ENCODE measurements at places on chromosomes 2 and 18. TPM values are rescaled to one million over a fixed set of nuclear protein-coding genes. Genes with fewer than 3 reads are reported as not detected.

DNA sequence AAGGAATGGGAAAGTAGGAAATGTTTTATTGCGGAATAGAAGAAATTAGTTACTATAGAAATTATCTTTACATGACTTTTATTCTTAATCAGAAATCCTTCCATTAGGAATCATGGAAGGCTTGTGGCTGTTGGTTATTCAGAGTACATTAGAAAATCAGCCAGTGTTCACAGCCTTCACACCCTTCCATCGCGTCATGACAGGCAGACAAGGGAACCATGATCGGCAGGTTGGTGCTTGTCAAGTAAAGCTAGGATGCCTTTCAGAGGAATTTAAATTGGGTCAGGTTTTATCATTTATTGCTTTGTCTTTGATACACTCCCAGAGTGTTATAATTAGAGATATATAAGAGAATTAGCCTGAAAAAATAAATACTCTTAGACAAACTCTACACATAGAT lies 400.6 kb downstream of the THSD7B start:
- H3K36me3 ChIP-seq, result no peaks in the 10 kb centered on the region
- H3K27ac ChIP-seq, result no peak overlapping the region
- H3K4me3 ChIP-seq, result no peak overlapping the region
- no peak for DNase-seq
- H3K4me1 ChIP-seq, result no peaks in the 10 kb centered on the region

DNA sequence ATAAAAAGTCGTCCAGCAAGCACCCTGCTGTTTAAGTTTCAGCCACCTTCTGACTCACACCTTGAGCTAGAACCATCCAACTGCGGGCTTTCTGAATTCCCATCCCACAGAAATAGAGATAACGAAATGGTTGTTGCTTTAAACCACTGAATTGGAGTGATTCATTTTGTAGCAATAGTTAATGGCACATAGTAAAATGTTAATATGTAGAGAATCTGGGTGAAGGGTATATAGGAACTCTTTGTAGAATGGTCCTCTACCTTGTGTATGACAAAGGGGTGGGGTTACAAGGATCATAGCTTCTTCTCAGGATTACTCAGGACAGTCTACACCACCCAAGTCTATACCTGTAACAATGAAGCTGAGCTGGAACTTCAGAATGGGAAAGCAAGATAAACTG lies 2.4 kb upstream of the MAPRE3 start:
- H3K27ac ChIP-seq, result no peak overlapping the region
- H3K27me3 ChIP-seq, result no peaks in the 10 kb centered on the region
- no peaks in the 10 kb centered on the region for H3K36me3 ChIP-seq
- H3K4me1 ChIP-seq, result no peaks in the 10 kb centered on the region
- no peak overlapping the region for H3K4me3 ChIP-seq

- H3K4me1 ChIP-seq, result no peaks in the 10 kb centered on the region
- DNase-seq, result no peak
- H3K36me3 ChIP-seq, result no peaks in the 10 kb centered on the region
- no peak overlapping the region for H3K4me3 ChIP-seq
These were observed 126.4 kb downstream of the HRH4 start for GRCh38 chr18:24586662-24587360.

DNA sequence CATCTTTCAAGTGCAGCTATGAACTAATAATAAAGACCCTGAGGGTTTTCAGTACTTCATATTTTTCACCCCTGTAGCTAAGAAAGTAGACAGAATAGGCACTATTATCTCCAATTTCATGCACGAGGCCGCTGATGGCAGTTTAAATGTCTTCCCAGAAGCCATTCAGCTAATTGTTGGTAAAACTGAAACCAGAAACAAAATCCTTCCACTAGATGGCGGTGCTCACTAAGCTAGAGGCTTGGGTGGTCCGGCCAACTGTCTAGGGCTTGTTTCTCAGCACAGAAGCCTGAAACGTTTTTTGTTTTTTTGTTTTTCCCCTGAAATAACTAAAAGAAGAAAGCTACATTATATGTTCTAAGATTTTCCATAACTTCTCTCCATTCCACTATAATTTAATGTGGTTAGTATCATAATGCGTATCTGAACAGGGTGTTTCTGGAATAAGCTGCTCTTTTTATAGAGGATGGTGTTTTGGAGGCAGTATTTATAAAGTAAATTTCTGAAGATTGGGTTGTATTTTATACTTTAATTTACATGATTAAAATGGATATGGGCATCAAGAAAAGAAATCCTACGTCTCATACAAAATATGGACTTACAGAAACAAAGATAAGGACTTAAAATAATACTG lies 159.4 kb downstream of the PIK3C3 start:
- no peak overlapping the region for H3K27ac ChIP-seq
- H3K27me3 ChIP-seq, result no peaks in the 10 kb centered on the region
- no peaks in the 10 kb centered on the region for H3K36me3 ChIP-seq
- no peak overlapping the region for H3K4me3 ChIP-seq
- no peaks in the 10 kb centered on the region for H3K4me1 ChIP-seq

- H3K4me3 ChIP-seq, result no peak overlapping the region
- H3K4me1 ChIP-seq, result no peaks in the 10 kb centered on the region
- H3K36me3 ChIP-seq, result no peaks in the 10 kb centered on the region
- H3K27me3 ChIP-seq, result no peaks in the 10 kb centered on the region
- DNase-seq, result no peak
- H3K27ac ChIP-seq, result no peak overlapping the region
These were observed 82.6 kb downstream of the PKP4 start for GRCh38 chr2:158539176-158540005.

DNA sequence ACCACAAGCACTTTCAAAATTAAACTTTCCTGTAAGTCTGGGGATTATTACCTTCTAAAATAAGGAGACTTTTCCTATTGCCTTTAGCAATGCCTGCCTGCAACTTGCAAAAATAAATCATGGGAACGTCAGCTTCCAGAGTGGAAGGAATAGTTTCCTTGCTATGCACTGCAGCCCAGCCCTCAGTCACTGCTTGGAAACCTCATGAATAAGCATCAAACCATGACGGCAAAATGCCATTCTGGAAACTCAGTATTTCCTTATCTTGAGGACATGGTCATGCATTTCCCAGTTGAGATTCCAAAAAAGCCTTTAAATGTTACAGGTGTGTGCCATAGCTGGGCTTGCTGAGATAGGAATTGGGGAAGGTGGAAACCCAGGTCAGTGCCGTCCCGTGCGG lies 84.2 kb upstream of the OTOS start:
- H3K27me3 ChIP-seq, result no peaks in the 10 kb centered on the region
- no peaks in the 10 kb centered on the region for H3K36me3 ChIP-seq
- H3K4me1 ChIP-seq, result no peaks in the 10 kb centered on the region
- H3K27ac ChIP-seq, result no peak overlapping the region

GRCh38 chr2:241001413-241002274 lies 3.2 kb downstream of the SNED1 start:
- no peak for DNase-seq
- no peak overlapping the region for H3K4me3 ChIP-seq
- H3K27ac ChIP-seq, result no peak overlapping the region

- DNase-seq, result no peak
- no peaks in the 10 kb centered on the region for H3K36me3 ChIP-seq
- H3K4me3 ChIP-seq, result peak overlapping the region; percentile 97
- H3K27ac ChIP-seq, result peak overlapping the region; percentile 8
These were observed 654 bp downstream of the PIK3C3 start for GRCh38 chr18:41955688-41956087.

DNA sequence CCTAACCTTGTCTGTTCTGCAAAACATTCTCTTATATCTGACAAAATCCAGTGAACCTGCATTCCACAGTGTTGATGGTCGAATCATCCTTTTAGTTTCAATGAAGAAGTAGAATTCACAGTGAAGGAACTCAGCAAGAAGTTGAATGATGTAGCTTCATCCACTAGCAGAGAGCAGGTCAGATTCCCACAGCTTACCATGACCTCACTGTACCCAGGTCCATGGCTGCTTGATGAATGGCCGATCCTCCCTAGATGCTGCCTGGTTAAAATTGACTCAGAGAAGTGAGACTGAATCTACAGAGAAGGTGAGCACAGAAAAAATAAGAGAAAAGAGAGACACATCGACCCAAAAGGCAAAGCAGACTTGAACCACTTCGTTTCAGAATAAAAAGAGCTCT lies 906.0 kb upstream of the CHAC2 start:
- H3K36me3 ChIP-seq, result no peaks in the 10 kb centered on the region
- no peak overlapping the region for H3K4me3 ChIP-seq

DNA sequence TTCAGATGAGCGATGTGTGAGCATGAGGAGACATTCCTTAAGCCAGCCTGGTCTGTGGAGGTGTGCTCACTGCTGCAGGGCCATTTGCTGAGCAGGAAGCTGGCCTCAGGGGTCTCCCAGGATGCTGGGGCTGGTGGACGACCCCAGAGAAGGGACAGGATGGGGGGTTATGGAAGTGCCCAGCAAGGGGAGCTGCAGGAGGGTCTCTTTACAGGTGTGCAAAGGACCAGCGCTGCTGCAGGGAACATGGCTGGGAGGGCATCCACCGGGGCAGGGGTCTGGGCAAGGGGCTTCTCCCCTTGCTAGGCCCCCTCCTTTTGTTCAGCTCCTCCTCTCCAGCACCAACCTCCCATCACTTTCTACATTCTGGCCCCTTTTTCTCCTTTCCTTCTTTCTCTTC lies 185.2 kb downstream of the GBX2 start:
- H3K27ac ChIP-seq, result no peak overlapping the region
- DNase-seq, result no peak
- no peaks in the 10 kb centered on the region for H3K36me3 ChIP-seq
- H3K4me1 ChIP-seq, result no peaks in the 10 kb centered on the region
- no peak overlapping the region for H3K4me3 ChIP-seq

DNA sequence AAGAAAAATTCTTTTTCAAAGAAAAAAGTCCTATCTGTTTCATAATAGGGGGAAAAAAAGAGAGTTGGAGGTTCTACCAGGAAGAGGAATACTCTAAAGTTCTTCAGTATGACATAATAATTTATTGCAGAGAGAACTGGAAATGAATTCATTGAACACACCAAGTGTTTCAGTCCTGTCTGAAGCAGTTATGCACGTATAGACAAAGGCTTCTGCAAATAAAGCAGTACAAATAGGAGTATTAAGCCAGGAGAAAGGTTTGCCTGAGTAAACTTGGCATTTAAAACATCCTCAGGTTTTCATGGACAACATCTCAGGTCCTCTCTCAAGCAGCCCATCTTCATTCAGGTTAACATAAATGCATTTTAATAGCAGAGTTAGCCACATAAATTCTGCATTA lies 141.6 kb downstream of the CCDC148 start:
- H3K36me3 ChIP-seq, result no peaks in the 10 kb centered on the region
- H3K27ac ChIP-seq, result no peak overlapping the region
- DNase-seq, result no peak

GRCh38 chr2:127864877-127865276 lies 6.9 kb upstream of the POLR2D start:
- no peak overlapping the region for H3K27ac ChIP-seq
- DNase-seq, result no peak
- H3K4me3 ChIP-seq, result no peak overlapping the region

DNA sequence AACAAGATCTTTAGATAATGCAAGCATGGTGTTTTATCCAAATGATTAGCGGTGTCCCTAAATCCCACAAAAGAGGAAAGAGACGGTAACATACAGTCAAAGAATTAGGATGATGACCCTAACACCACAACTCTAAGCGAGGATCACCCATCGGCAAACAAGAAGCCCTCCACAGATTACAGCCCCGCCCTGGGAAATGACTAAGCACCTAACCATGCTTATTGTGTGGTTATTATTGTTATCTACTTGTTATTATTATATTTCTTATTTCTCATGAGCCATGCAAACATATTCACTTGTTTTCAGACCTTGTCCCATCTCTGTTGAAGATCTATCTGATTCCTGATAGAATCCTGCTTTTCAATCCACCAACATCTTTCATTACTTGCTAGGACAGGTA lies 651.3 kb downstream of the NYAP2 start:
- DNase-seq, result no peak
- no peak overlapping the region for H3K4me3 ChIP-seq
- H3K36me3 ChIP-seq, result no peaks in the 10 kb centered on the region
- H3K4me1 ChIP-seq, result no peaks in the 10 kb centered on the region
- H3K27ac ChIP-seq, result no peak overlapping the region

- H3K4me1 ChIP-seq, result no peaks in the 10 kb centered on the region
- peaks cover 2% of the 10 kb centered on the region for H3K36me3 ChIP-seq
- H3K4me3 ChIP-seq, result no peak overlapping the region
- no peak overlapping the region for H3K27ac ChIP-seq
- no peaks in the 10 kb centered on the region for H3K27me3 ChIP-seq
These were observed 72.3 kb upstream of the NFATC1 start for GRCh38 chr18:79323471-79323870.

- no peaks in the 10 kb centered on the region for H3K27me3 ChIP-seq
- H3K4me1 ChIP-seq, result no peaks in the 10 kb centered on the region
- peak within 1 kb of the TSS; percentile 88 for H3K4me3 ChIP-seq
- H3K27ac ChIP-seq, result peak within 1 kb of the TSS; percentile 31
- no peaks in the 10 kb centered on the region for H3K36me3 ChIP-seq
These were observed at the start of gene FMNL2 for GRCh38 chr2:152335016-152335725. Gene FMNL2 (plus strand): TSS chr2:152335174.

DNA sequence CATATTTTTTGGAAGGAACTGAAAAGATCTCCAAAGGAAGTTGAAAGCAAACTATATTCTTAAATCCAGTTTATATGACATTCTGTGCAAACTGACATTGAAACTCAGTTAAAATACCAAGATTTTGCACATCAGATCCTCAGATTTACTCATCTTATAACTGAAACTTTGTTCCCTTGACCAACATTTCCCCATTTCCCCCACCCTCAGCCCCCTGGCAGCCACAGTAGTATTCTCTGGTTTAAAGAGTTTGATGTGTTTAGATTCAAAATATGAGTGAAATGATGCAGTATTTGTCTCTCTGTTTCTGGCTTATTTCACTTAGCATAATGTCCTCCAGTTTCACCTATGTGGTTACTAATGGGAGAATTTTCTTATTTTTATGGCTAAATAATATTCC lies 99.2 kb upstream of the ITGA4 start:
- H3K27ac ChIP-seq, result no peak overlapping the region
- H3K4me1 ChIP-seq, result no peaks in the 10 kb centered on the region
- no peak for DNase-seq
- no peaks in the 10 kb centered on the region for H3K27me3 ChIP-seq
- H3K4me3 ChIP-seq, result no peak overlapping the region

GRCh38 chr2:237234268-237234667 lies 148.6 kb downstream of the COPS8 start:
- no peaks in the 10 kb centered on the region for H3K36me3 ChIP-seq
- no peak overlapping the region for H3K27ac ChIP-seq
- no peaks in the 10 kb centered on the region for H3K4me1 ChIP-seq
- H3K4me3 ChIP-seq, result no peak overlapping the region
- H3K27me3 ChIP-seq, result no peaks in the 10 kb centered on the region

The ZNF24 gene
- total RNA-seq, result 44.3 TPM

The ASB18 gene
- total RNA-seq, result not detected

The CHRNG gene
- total RNA-seq, result not detected

The RAX gene
- total RNA-seq, result not detected

The GKN1 gene
- not detected for total RNA-seq
